ENCODE measurements at places on chromosomes 4 and X.
A peak's percentile ranks its signal among the peaks of the same experiment; 100 is the strongest.

- no peak for DNase-seq
Observed at GRCh38 chr4:85826060-85826678, 351.2 kb downstream of the ARHGAP24 start.

GRCh38 chrX:24876530-24877287 is 139.1 kb downstream of the ARX start:
- DNase-seq = no peak

GRCh38 chrX:2483398-2484060 is 17.2 kb downstream of the DHRSX start:
- no peak for DNase-seq

DNA sequence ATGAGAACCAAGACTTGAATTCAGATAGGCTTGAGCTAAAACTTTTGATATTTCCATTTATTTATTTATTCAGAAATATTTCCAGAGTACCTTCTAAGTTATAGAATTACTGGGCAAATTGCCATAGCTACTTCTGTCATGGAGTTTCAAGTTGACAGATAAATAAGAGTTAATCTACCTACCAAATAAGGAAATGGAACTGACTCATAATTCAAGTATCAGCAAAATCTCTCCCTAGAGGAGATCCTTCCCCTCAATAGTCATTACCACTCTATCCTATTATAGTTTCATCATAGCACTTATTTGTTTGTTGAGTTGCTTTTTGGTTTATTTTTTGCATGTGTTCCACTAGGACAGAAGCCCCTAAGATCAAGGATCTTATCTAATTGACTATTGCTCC is 48.8 kb upstream of the CCSER1 start:
- DNase-seq = peak; percentile 9

- no peak for DNase-seq
Observed at GRCh38 chr4:105683038-105683437, 25.5 kb downstream of the INTS12 start.

GRCh38 chr4:147658501-147658900 is 25.5 kb downstream of the PRMT9 start:
- no peak for DNase-seq

DNA sequence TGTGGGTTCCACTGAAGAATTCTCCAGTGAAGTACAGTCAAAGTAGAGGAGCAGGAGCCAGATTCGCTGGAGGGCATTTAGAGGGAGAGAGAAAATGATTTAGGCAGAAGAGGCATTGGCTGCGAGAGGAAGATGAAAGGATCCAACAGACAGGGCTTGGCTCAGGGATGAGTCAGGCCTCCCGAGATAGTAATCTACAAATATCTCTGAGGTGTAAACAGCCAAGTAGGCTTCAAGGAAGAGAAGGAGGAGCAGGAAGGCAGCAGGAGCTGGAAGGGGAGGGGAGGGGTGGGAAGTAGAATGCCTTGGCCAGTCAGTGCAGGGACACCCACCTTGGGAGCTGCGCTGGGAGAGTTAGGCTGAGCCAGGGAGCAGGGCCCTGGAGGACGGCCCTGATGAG is 55.5 kb downstream of the PJA1 start:
- no peak for DNase-seq

- peak; percentile 22 for DNase-seq
Observed at GRCh38 chr4:77052352-77052751, 23.4 kb downstream of the CCNI start.

GRCh38 chr4:180698550-180699195 is 1544.5 kb upstream of the TENM3 start:
- DNase-seq = no peak

GRCh38 chrX:20913760-20914159 is 460.5 kb upstream of the CNKSR2 start:
- peak; percentile 14 for DNase-seq

GRCh38 chrX:19883878-19884277 is 3.5 kb downstream of the SH3KBP1 start:
- DNase-seq = no peak

- DNase-seq = no peak
Observed at GRCh38 chr4:6932475-6932874, 22.8 kb downstream of the TBC1D14 start.

GRCh38 chr4:135144498-135144897 is 942.9 kb upstream of the PABPC4L start:
- DNase-seq = no peak

DNA sequence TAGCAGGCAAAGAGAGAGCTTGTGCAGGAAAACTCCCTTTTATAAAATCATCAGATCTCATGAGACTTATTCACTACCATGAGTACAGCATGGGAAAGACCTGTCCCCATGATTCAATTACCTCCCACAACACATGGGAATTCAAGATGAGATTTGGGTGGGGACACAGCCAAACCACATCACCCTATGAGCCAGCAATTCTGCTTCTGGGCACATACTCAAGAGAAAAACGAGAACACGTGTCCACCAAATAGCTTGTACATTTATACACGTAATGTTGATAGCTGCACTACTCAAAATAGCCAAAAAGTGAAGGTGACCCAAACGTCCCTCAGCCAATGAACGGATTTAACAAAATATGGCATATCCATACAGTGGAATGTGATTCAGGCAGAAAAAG is 94.5 kb upstream of the DHRSX start:
- DNase-seq = no peak

DNA sequence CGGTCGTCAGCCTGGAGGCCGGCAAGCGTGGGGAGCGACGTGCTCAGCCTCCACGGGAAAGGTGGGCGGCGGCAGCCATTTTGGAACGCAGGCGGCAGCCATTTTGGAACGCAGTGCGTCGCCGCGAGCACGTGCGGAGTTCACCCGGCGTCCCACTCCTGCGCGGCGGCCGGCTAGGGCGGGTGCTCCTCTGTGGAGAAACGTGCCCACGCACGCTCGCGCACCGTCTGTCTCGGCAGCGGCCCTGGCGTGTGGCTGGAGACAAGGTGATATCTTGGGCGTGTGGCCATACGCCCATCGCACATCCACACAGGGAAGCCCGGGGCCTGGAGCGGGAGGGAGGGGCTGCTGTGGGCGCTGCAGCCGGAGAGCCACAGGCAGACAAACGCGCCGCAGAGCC is 21.1 kb downstream of the CPLX1 start:
- DNase-seq = no peak

- no peak for DNase-seq
Observed at GRCh38 chr4:146040623-146041022, 102.0 kb upstream of the ZNF827 start.

DNA sequence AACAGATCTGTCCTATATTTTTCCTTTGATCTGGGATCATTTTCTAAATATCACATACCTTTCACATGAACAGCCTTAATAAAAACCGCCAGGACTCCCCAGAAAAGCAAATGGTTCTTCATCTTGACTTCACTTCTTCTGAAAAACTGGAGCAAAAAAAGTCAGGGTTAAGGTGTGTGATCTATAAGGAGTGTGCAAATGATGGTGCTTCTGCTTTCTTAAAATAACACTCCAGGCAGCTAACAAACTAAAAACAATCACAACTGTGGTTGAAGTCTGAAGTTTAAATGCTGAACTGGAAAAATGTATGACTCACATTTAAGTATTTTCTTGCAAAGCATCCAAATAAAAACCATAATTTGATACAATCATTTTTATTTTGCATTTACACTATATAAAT is at the start of gene JCHAIN:
Gene JCHAIN (minus strand): TSS at position 140 of the 400 bp plus-strand sequence. CDS start 18 bp downstream, at position 122.
- no peak for DNase-seq

GRCh38 chr4:65007841-65008439 is 598.7 kb upstream of the TECRL start:
- peak; percentile 77 for DNase-seq

Data from RKO (cell line).